Caco-2 (cell line): ENCODE measurements at places on chromosomes 5 and 9. TPM values are rescaled to one million over a fixed set of nuclear protein-coding genes. Genes with fewer than 3 reads are reported as not detected.

GRCh38 chr5:132277256-132277655 is 16.9 kb upstream of the SLC22A4 start:
- DNase-seq = no peak
- peaks cover 51% of the 10 kb centered on the region for H3K4me1 ChIP-seq
- H3K36me3 ChIP-seq = no peaks in the 10 kb centered on the region

DNA sequence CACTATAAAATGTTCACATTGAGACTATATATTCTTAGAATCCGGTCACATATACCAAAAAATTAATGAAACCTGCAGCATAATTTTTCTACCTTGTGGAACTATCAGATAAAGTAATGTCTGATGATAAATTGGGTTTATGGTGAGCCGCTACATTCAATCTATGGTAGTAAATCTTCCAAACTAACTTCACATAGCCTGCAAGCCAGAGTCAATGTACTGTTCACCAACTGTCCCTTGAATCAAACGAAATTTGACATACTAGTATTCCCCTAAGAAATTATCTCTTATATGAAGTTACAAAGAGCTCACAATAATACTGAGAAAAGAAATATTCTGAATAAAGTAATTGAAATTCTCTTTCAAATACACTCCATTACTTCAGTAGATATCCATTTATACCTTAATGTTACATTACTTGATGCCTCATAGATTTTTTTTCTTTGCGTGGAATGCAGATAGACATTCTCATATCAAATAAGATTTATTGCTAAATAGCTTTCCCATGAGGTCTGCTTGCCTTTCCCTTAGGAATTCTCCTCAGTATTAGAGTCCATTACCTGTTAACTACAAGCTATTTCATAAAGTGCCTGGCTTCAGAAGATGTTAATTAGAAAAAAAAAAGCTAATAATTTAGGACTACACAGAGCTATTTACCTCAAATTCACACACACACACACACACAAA is 169.5 kb downstream of the PTPRD start:
- H3K4me1 ChIP-seq = no peaks in the 10 kb centered on the region
- DNase-seq = no peak
- H3K4me3 ChIP-seq = no peak overlapping the region
- H3K27me3 ChIP-seq = no peaks in the 10 kb centered on the region

DNA sequence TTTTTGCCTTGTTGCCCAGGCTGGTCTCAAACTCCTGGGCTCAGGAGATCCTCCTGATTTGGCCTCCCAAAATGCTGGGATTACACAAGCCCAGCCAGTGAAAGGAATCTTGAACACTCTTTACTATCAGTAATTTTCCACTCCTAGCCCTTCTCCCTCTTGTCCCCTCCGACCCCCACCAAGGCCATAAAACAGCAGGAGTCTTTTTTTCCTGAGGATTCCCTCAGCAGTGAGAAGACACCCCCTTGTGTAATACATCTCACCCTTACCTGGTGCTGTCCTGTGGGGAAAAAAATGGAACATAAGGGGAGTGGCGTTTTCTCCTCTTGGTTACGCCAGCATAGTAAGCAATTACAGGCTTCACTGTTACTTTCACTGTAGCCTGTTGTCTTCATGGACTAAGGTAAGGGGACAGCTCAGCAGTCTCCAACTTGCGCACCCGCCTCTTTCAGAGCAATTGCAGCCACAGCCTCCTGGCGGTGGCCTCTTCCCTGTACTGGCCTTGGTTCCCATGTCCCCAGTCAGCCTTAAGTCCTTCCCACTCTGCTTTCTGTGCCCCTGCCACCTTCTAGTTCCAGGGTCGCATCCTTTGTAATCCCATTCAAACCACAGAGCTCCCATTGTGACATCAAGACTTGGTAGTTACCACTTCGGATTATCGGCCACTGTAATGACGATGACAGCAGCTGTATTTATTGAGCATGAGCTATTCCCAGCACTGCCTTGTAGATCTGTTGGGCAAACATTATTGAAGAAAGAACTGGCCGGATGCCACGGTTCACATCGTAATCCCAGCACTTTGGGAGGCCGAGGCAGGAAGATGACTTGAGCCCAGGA is 10.0 kb downstream of the NAIF1 start:
- DNase-seq = no peak
- H3K36me3 ChIP-seq = no peaks in the 10 kb centered on the region
- peaks cover 3% of the 10 kb centered on the region; the same call in 1 of the 2 replicates for H3K4me1 ChIP-seq
- no peak overlapping the region for H3K4me3 ChIP-seq
- H3K27me3 ChIP-seq = no peaks in the 10 kb centered on the region

DNA sequence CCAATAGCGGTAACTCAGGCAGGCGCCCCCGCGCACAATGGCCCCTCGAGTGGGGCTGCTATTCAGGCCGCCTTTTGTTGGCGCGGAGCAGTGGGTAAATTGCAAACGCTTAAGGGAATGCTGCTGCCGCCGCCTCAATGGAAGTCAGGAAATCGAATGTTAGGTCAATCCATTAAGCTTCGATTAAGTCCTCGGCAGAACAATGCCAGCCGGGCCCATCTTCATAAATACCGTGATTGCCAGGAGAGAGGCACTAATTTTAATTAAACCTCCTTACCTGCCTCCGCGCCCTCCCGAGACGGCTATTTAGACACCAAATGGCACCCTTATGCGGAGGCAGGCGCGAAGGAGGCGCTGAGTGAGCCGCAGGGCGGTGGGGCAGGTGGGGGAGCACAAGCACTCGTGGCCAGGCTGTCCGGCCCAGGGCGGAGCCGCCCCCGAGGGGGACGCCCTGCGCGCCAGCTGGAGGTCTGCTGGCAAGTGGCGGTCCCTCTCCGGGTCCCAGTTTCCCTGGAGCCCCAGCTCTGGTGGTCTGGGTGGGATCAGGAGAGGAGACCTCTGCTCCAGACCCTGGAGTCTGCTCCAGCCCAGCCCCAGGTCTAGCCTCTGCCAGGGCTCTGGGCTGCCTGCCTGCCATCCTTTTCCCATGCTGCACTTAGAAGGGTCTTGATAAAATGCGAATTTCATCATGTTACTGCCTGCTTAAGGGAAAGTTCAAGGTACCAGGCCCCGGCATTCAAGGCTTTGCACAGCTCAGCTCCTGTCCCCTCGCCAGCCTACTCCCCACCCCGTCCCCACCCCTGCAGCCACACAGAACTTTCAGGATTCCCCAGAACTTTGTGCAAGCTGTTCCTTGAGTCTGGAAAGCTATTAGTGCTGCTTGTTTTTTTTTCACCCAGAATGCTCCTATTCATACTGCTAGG is 19.7 kb downstream of the NR5A1 start:
- no peak for DNase-seq
- no peaks in the 10 kb centered on the region; the same call in 1 of the 2 replicates for H3K27me3 ChIP-seq
- no peaks in the 10 kb centered on the region for H3K4me1 ChIP-seq
- no peak overlapping the region for H3K27ac ChIP-seq
- no peak overlapping the region for H3K4me3 ChIP-seq

DNA sequence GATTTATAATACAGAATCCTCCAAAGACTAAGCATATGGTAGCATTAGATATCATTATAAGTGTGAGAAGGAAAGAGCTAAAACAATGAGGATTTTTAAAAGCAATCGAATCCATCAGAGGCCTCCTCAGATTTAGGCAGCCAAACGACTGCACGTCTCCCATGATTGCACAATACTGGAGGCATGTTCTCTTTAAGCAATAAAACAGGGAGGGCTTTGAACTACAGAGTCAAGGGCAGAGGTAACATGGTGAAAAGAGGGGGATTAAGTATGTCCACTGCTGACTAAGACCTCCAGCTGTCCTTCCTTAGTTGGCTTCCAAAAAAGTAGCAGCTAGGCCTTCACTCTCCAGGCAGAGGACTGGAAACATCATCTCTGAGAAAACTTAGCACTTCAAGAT is 298.7 kb upstream of the RGMB start:
- H3K4me1 ChIP-seq = no peaks in the 10 kb centered on the region
- H3K27me3 ChIP-seq = no peaks in the 10 kb centered on the region
- DNase-seq = no peak

GRCh38 chr9:37994639-37995347 is 74.2 kb downstream of the SHB start:
- no peaks in the 10 kb centered on the region for H3K27me3 ChIP-seq
- no peak for DNase-seq
- H3K36me3 ChIP-seq = no peaks in the 10 kb centered on the region

GRCh38 chr9:5820425-5820824 is 12.5 kb downstream of the ERMP1 start:
- H3K36me3 ChIP-seq = no peaks in the 10 kb centered on the region; the same call in 1 of the 2 replicates
- no peak overlapping the region for H3K4me3 ChIP-seq
- peaks cover 18% of the 10 kb centered on the region for H3K4me1 ChIP-seq
- no peaks in the 10 kb centered on the region for H3K27me3 ChIP-seq

DNA sequence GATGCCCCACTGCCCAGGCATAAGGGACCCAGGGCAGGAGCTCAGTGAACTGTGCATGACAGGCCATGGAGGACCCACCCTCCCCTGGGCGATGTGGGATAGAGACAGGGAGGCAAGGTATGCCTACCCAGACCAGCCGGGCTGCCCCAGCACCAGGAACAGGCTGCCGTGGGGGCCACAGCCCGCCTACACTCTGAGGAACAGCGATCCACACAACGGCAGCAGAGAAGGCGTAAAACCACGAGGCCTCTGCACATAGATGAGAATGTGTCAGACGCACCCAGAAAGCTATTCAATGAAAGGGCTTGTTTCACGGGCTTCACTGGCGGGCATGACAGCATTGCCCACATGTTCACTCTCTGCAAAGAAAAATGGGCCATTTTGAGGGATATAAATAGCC is 49.5 kb downstream of the SEMA4D start:
- no peak overlapping the region for H3K27ac ChIP-seq
- H3K27me3 ChIP-seq = no peaks in the 10 kb centered on the region
- no peak for DNase-seq

DNA sequence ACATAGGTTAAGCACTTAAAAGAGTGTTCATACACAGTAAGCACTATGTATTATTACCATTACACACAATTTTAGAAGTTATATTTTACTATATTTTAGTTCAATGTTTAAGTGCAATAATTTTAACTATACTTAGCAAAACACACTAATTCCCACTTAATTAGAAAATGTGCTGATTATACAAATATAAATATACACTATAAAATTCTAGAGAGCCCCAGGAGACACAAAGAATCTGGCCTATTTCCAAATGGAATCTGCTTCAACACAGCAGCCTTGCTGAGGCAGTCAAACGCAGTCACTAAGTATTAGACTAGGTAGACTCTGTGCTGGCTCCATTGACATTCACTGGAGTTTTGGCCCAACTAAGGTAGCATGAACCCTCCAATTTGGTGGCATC is 160.9 kb downstream of the CETN3 start:
- no peaks in the 10 kb centered on the region for H3K27me3 ChIP-seq
- H3K27ac ChIP-seq = no peak overlapping the region
- H3K36me3 ChIP-seq = no peaks in the 10 kb centered on the region

DNA sequence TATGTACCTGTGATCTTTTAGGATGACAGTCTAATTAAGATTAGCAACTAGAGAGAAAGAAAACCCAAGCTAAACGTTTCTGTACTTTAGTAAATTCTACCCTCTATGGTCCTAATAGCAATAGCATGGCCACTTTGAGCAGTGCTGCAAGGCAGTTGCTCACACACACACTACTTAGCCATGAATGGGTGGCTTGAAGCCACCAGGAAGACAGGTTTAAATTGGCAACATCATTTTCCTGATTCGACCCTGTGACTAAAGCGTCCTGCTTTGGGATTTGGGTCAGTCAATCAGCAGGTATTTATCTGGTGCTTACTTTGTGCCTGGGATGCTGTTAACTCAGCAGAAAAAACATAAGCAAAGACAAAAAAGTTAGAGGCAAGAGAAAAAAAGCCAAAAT is 150.6 kb downstream of the ARRDC3 start:
- H3K4me1 ChIP-seq = peaks cover 20% of the 10 kb centered on the region
- no peak overlapping the region for H3K4me3 ChIP-seq
- no peaks in the 10 kb centered on the region for H3K27me3 ChIP-seq
- H3K36me3 ChIP-seq = no peaks in the 10 kb centered on the region
- no peak for DNase-seq

DNA sequence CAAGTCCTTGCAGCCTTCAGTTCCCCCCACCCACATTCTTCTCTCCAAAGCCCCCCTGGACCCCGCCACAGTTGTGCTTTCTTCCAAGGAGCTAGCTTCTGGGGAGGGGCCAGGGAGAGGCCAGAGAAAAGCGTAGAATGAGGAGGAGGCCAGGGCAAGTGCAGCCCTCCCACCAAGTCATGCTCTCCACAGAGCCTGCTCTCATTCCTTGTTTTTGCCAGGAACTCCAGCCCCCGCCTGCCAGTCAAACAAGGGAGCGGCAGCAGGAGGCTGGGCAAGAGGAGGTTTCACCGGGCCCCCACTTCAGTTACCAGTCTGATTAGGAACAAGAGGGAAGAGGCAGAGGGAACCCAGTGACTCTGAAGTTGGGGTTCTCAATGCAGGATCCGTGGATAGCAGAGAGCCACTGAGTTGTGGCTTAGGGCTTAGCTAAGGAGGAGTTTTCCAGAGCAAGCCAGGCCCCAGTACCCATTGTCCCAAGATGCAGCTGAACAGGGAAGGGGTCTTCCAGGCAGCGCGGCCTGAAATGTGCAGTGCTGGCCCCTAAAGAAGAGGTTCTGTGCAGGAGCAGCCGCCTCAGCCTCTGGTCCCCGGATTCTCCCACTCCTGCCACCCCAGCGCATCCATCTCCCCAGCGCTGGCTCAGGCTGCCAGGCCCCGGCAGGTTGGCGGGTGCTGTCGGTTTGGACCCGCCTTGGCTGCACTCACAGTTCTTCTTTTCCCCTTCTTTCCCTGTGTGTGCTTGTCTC is 120.6 kb downstream of the DAB2IP start:
- H3K36me3 ChIP-seq = no peaks in the 10 kb centered on the region; the same call in 1 of the 2 replicates
- H3K4me3 ChIP-seq = no peak overlapping the region
- no peak overlapping the region for H3K27ac ChIP-seq
- no peaks in the 10 kb centered on the region for H3K27me3 ChIP-seq
- H3K4me1 ChIP-seq = no peaks in the 10 kb centered on the region
- DNase-seq = no peak

- no peak overlapping the region for H3K4me3 ChIP-seq
- H3K4me1 ChIP-seq = no peaks in the 10 kb centered on the region
- DNase-seq = no peak
- H3K27ac ChIP-seq = no peak overlapping the region
- H3K36me3 ChIP-seq = no peaks in the 10 kb centered on the region
These were observed 233.7 kb upstream of the ADRA1B start for GRCh38 chr5:159682623-159683022.

DNA sequence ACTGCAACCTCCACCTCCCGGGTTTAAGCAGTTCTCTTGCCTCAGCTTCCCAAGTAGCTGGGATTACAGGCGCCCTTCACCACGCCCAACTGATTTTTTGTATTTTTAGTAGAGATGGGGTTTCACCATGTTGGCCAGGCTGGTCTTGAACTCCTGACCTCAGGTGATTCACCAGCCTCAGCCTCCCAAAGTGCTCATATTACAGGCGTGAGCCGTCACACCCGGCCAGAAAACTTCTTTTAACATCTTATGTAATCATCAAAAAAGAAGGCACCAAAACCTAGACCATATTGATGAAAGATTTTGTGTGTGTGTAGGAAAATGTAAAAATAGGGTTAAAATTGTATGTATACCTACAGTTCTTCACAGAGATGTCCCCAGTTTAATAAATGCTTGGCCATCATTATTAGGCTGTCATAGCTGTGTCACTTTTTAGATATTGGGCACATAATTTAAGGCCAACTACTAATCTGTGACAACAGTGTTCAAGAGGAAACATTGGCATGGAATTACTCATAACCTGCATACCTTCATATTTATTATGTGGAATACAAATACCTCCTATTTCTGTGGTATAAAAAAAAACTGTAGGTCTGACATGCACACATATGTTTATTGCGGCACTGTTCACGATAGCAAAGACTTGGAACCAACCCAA is 44.4 kb downstream of the RAD50 start:
- DNase-seq = no peak
- H3K4me1 ChIP-seq = no peaks in the 10 kb centered on the region
- H3K4me3 ChIP-seq = no peak overlapping the region
- H3K36me3 ChIP-seq = peaks cover 1% of the 10 kb centered on the region; the same call in 1 of the 2 replicates

Gene ZCCHC9
- 72.2 and 82.2 TPM in 2 replicates for total RNA-seq

Gene HMCN2
- 0.41 and 0.53 TPM in 2 replicates for total RNA-seq

Gene POLR3G
- 4.5 and 5.4 TPM in 2 replicates for total RNA-seq

Gene SPATA31D1
- total RNA-seq = not detected in 2 replicates

Gene DMRT2
- total RNA-seq = 0.61 and 0.70 TPM in 2 replicates
